A549 treated with CpdA at 1 μM for 4 hours (cell line): ENCODE measurements at places on chromosomes 4 and X. TPM values are rescaled to one million over a fixed set of nuclear protein-coding genes. Genes with fewer than 3 reads are reported as not detected.

SOX3 gene
- not detected in 5 replicates for total RNA-seq

RAB40A gene
- not detected in 5 replicates for total RNA-seq

ITM2A gene
- 0.38 TPM in 1 of 5 replicates, not detected in the others for total RNA-seq

SLC10A4 gene
- 5.4 to 8.0 TPM (median 7.7 TPM) in 5 replicates for total RNA-seq

MTMR1 gene
- 14.8 to 18.5 TPM (median 16.9 TPM) in 5 replicates for total RNA-seq

ZBTB33 gene
- total RNA-seq, result 9.1 to 13.9 TPM (median 11.4 TPM) in 5 replicates

CT45A10 gene
- 0.27 to 0.37 TPM (median 0.29 TPM) in 3 of 5 replicates, not detected in the others for total RNA-seq

RAB41 gene
- not detected in 5 replicates for total RNA-seq

PHOX2B gene
- not detected in 5 replicates for total RNA-seq

ZCCHC12 gene
- total RNA-seq, result 0.09 to 0.28 TPM (median 0.21 TPM) in 5 replicates

SSX2 gene
- total RNA-seq, result not detected in 5 replicates

RRH gene
- total RNA-seq, result 0.06 to 0.08 TPM in 2 of 5 replicates, not detected in the others

FREM3 gene
- not detected in 5 replicates for total RNA-seq

MAGEA11 gene
- total RNA-seq, result 0.02 TPM in 1 of 5 replicates, not detected in the others

ARHGAP36 gene
- not detected in 5 replicates for total RNA-seq

ACE2 gene
- 0.01 TPM in 1 of 5 replicates, not detected in the others for total RNA-seq

BCORL1 gene
- total RNA-seq, result 5.1 to 10.8 TPM (median 8.9 TPM) in 5 replicates

EMCN gene
- total RNA-seq, result not detected in 5 replicates

NLGN4X gene
- not detected in 5 replicates for total RNA-seq

DACH2 gene
- not detected in 5 replicates for total RNA-seq

MAGEB1 gene
- not detected in 5 replicates for total RNA-seq

DNAAF6 gene
- total RNA-seq, result not detected in 5 replicates

ARSH gene
- not detected in 5 replicates for total RNA-seq

RTL3 gene
- 0.02 TPM in 1 of 5 replicates, not detected in the others for total RNA-seq

SH3RF1 gene
- total RNA-seq, result 9.4 to 14.0 TPM (median 9.8 TPM) in 5 replicates

TNIP2 gene
- 30.0 to 44.9 TPM (median 42.6 TPM) in 5 replicates for total RNA-seq

DSPP gene
- not detected in 5 replicates for total RNA-seq

SPANXN4 gene
- total RNA-seq, result not detected in 5 replicates

HSD17B13 gene
- total RNA-seq, result 0.05 to 0.12 TPM (median 0.09 TPM) in 4 of 5 replicates, not detected in the other

PPEF2 gene
- not detected in 5 replicates for total RNA-seq

NALF2 gene
- 5.2 to 6.4 TPM (median 6.1 TPM) in 5 replicates for total RNA-seq

CFP gene
- 0.34 to 0.93 TPM (median 0.59 TPM) in 5 replicates for total RNA-seq

SPANXB1 gene
- total RNA-seq, result 2.7 to 4.0 TPM (median 3.2 TPM) in 5 replicates

SASH3 gene
- total RNA-seq, result not detected in 5 replicates

GABRE gene
- 21.5 to 29.3 TPM (median 26.0 TPM) in 5 replicates for total RNA-seq

RPGR gene
- 9.0 to 14.9 TPM (median 9.6 TPM) in 5 replicates for total RNA-seq

PLP1 gene
- total RNA-seq, result not detected in 5 replicates
